ENCODE measurements at places on chromosomes 3 and 15. TPM values are rescaled to one million over a fixed set of nuclear protein-coding genes. Genes with fewer than 3 reads are reported as not detected.

The ADGRG7 gene
- total RNA-seq = not detected

The BLM gene
- 3.1 TPM for total RNA-seq

The PPP1R14D gene
- total RNA-seq = not detected

The CAMK2N2 gene
- total RNA-seq = not detected

The LIPH gene
- total RNA-seq = not detected

The APBA2 gene
- 2.7 TPM for total RNA-seq

The ACSBG1 gene
- total RNA-seq = not detected

The GOLGA6D gene
- not detected for total RNA-seq

The GOLGA8J gene
- total RNA-seq = not detected

The VGLL3 gene
- 87.2 TPM for total RNA-seq

The COL6A6 gene
- total RNA-seq = 0.81 TPM

The TNFSF10 gene
- total RNA-seq = 17.3 TPM

The CXCR6 gene
- total RNA-seq = 0.42 TPM

The CCR1 gene
- 23.7 TPM for total RNA-seq

The CHRM5 gene
- not detected for total RNA-seq

The ZNF774 gene
- 4.0 TPM for total RNA-seq

The ERICH6 gene
- total RNA-seq = not detected

The NR2E3 gene
- 0.19 TPM for total RNA-seq
